ENCODE measurements at places on chromosomes 2 and 18. TPM values are rescaled to one million over a fixed set of nuclear protein-coding genes. Genes with fewer than 3 reads are reported as not detected.

ACMSD gene
- polyA plus RNA-seq = not detected

RGPD3 gene
- 0.04 TPM for polyA plus RNA-seq

C1D gene
- 40.4 TPM for polyA plus RNA-seq

CENPA gene
- 0.25 TPM for polyA plus RNA-seq

BCL11A gene
- 5.6 TPM for polyA plus RNA-seq

ARMC9 gene
- 2.4 TPM for polyA plus RNA-seq

RBMS1 gene
- 38.1 TPM for polyA plus RNA-seq

CDH2 gene
- polyA plus RNA-seq = 62.5 TPM

TMEM200C gene
- polyA plus RNA-seq = 0.15 TPM

- DNase-seq = no peak
These were observed 28.9 kb downstream of the KCNK3 start for GRCh38 chr2:26721115-26722032.

GRCh38 chr2:231294116-231294515, 95.7 kb downstream of the ARMC9 start:
- DNase-seq = peak; percentile 48

DNA sequence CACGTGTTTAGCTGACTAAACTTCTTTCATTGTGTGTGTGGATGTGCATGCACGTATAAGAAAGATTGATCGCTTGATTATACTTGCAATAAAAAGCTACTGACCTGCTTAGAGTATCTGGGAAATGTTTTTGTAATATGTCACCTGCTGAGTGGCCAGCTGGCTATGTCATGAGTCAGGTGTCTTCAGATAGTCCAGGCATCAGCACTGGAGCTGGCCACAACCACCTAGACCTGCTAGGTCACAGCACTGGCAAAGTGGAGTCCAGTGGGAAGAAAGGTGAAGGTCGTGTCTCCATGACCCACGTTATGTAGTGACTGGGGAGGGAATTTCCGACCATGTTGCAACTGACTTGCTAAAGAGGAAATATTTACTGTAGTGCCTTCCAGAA, 147.0 kb downstream of the ESCO1 start:
- no peak for DNase-seq

GRCh38 chr2:144151851-144152250, 368.1 kb downstream of the ZEB2 start:
- no peak for DNase-seq

GRCh38 chr18:24381126-24381525, 16.5 kb downstream of the OSBPL1A start:
- no peak for DNase-seq

DNA sequence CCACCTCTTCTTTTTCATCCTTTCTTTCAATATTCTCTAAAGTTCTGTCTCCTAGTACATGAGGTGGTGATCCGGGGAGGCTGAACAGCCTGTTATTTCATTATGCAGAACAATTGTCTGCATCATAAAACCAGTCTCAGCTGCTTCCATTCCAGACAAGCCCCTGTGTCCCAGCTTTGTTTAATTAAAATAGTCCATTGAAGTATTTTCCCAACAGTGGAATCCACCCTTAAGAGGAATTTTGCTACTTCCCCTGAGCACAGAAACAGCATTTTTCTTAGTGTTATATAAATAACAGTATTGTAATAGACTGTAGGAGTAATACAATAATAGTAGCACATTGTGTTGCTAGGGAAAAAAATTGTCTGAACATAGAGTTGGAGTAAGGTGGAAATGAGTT, 395.4 kb upstream of the TCF4 start:
- DNase-seq = no peak

- DNase-seq = no peak
These were observed 75.7 kb upstream of the CDCA7 start for GRCh38 chr2:173278794-173279526.

GRCh38 chr2:55761526-55761925, 67.9 kb upstream of the PNPT1 start:
- DNase-seq = no peak

- no peak for DNase-seq
These were observed 143.3 kb upstream of the ITGA4 start for GRCh38 chr2:181313845-181314244.

DNA sequence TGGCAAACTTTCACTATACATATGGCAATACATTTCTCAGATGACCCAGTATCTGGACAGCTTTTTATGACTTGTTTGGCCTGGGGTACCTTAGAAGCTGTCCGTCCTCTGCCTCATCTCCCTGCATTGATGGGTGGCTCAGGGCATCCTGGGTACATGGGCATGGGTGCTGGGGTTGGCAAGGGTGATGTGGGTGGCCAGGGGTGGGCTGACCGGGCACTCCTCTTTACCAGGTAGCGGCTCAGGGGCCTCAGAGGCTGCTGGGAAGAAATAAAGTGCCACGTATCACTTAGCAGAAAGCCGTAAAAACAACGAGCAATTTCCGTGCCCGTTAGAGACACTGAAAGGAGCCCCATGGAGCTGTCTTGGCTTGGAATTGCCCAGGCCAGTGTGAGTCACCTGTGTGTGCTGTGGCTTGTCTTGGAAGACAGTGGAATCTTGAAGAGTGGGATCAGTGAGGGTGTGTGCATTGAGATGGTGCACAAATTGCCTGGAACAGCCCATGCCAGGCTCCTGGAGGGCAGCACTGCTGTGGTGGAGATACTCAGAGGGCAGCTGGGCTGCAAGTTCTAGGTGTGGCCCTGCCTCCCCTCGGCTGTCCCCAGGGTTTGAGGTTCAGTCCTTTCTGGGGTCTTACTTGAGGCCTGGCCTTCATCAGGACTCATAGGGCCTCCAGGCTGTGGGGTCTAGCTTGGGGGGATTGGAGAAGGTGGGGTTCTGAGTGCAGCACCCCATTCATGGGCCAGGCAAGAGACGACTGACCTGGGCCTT, 88.8 kb downstream of the FHOD3 start:
- DNase-seq = no peak

- DNase-seq = no peak
These were observed 24.4 kb downstream of the SAP130 start for GRCh38 chr2:128003463-128003862.

DNA sequence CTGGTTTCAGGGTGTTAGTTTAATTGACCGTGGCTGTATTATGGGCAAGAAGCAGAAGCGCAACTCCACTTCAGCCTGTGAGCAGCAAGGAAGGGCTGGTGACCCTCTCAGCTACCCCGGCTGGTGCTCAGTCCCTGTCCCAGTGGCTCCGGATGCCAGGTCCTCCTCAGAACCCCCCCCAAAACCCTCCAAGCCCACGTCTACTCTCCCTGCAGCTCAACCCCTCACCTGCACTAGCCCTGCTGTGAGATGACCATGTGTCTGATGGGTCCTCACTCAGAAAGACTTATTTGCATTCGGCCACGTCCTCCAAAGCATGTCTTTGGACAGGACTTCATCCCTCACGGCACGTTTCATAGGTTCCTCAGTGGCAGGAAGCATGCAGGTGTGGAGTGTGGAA, 119.7 kb upstream of the ALKAL2 start:
- DNase-seq = no peak

- DNase-seq = no peak
These were observed 131.4 kb downstream of the MSH2 start for GRCh38 chr2:47534179-47534919.

DNA sequence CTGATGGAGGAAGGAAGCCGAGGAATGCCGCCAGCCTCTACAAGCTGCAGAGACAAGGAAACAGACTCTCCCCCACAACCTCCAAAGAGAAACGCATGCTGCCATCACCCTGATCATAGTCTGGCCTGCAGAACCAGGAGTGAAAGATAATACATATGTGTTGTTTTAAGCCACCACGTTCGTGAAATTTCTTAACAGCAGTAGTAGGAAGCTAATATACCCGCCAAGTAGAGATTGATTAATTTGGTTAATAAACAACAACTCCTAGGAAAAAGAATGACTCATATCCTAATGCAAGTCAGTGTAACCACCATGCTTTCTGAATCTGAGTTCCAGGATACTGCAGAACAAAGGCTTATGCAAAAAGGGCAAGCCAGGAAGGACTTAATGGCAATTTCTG, 36.6 kb downstream of the LONRF2 start:
- DNase-seq = no peak

GRCh38 chr2:36433311-36434217, 78.0 kb downstream of the CRIM1 start:
- no peak for DNase-seq

GRCh38 chr2:100882645-100883613, 63.0 kb downstream of the NPAS2 start:
- DNase-seq = no peak

- DNase-seq = no peak
These were observed 366.7 kb downstream of the NUP35 start for GRCh38 chr2:183490914-183491313.

DNA sequence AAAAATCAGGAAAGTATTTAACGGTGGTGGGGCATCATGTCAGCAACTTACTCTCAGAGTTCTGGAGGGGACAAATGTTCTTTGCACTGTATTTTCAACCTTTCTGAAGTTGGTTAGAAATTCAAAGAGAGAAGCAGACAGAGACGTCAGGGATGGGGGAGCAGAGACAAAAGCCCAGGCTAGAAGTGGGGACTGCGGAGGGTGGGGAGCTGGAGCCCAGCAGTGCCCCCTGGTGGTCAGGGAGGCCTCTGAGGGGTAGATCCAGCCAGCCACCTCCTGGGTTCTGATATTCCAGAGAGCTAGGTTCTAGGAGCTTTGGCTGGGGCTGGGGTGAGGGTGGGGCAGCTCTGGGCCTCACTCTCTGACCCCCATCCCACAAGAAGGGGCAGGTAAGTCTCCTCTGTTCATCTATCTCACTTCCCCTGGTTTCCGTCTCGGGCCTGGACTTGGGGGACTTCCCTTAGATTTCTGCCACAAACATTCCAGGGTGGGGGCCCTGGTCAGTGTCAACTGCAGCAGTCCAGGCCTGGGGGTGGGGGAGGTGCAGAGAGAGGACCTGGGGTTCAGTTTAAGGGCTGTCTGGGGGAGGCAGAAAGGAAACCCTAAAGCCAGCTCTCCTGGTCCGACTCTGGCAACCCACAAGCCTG, 8.9 kb downstream of the TNS1 start:
- DNase-seq = peak; percentile 66

GRCh38 chr2:75853436-75853835, 142.7 kb upstream of the GCFC2 start:
- no peak for DNase-seq

DNA sequence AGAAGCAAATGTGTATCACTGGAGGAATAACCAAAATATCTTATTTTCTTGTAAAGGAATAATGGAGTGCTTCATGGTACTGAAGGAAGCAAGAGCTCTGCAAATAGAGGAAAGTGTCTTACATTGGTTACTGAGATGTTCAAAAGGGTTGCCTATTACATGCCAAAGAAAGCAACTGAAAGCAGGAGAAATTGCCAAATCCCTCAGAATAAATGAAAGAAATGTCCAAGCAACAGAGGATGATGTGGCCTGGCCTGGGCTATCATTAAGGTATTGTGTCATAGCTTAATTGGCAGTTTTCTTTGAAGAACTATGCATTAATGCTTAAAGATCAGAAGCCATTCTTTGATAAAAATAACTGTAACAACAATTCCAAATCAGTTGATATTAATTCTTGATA, 173.7 kb downstream of the RAB3GAP1 start:
- no peak for DNase-seq

DNA sequence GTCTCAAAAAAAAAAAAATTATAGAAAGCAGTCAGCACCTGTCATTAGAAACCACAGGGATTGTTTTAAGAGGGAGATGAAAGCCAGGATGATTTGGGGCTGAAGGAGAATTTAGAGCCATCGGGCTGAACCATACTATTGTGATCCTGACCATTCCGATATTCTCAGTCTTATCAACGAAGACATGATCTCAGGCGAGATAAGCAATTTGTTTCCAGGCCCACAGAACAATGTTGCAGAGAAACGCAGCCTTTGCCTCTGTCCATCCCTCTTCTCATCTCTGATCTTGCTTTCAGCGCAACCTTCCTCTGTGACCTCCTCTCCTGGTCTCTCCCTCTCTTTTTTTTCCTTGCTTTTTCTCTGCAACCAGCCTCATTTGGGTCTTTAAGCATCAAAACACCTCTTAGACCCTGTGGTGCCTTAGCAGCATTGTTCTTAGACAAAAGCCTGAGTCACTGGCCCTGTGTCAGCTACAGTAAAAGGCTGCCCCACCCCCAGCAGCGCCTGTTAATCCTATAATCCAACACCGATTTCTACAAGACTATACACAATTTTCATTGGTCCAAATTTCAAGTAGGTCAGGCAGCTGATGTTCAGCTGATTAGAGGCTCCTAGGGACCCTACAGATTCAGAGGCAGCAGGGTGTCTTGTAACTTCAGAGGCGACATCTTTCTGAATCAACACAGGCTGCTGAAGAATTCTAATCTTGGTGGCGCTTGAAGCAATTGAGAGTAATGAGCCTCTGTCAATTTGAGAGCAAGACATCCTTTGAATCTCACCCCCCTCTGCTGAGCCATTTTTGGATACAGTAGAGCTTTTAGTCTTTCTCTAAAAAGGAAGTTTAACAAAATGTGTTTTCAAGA, 206.0 kb downstream of the NCK2 start:
- no peak for DNase-seq

- no peak for DNase-seq
These were observed 283.2 kb downstream of the MREG start for GRCh38 chr2:215729985-215730620.

- DNase-seq = no peak
These were observed 780 bp downstream of the SRD5A2 start for GRCh38 chr2:31579996-31580320.

DNA sequence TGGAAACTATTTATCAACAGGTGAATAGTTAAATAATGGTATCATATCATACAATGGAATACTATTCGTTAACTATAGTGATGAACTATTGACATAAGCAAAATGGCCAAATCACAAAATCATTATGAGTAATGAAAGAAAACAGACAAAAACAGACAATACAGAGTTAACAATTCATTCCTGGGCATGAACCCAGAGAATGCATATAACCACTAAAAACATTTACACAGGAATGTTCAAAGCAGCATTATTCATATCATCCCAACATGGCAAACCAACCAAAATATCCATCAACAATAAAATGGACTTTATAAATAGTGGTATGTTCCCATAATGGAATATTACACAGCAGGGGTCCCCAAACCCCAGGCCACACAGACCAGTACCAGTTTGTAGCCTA, 131.2 kb upstream of the CYP1B1 start:
- DNase-seq = no peak

DNA sequence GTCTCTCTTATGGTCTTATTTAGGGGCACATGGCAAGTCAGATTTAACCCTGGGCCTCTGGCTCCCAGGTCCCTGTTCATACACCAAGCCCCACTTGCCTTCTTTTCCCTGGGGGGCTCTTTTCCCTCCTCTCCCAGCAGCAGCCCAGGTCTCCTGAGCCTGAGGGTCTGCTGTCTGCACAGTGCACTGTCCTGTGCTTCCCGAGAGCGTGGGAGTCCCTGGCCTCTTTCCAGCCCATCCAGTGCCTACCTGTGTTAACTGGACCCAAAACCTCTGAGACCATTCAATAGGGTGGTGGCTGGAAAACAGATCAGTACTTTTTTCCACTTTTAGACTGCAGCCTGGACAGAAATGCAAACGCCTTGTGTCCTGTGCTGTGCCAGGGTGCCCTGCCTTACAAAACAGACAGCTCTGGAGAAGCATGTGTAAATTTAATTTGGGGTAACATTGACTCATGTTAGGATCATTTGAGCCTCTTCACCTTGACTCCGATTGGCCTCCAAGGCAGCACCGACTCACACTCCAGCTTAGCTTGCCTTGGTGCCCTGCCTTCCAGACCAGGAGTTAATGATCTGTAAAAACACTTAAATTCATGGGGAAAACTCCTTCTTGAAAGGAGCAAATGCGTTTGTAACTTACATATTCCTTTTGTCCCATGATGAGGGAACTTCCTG, 34.3 kb downstream of the TWIST2 start:
- no peak for DNase-seq

GRCh38 chr2:10028407-10028987, 14.9 kb upstream of the KLF11 start:
- no peak for DNase-seq
